Occipital lobe (tissue), 3 donors: ENCODE measurements at places on chromosomes 16 and 17. TPM values are rescaled to one million over a fixed set of nuclear protein-coding genes. Genes with fewer than 3 reads are reported as not detected.

The ALDOC gene
- total RNA-seq, result 78.1 TPM

The PIRT gene
- total RNA-seq, result 0.94 TPM

The IGFALS gene
- total RNA-seq, result not detected

The ADORA2B gene
- total RNA-seq, result 3.6 TPM

The SLFN12L gene
- not detected for total RNA-seq

The NUBP1 gene
- total RNA-seq, result 12.3 TPM
